C1 segment of cervical spinal cord (tissue), 14 donors: ENCODE measurements at places on chromosomes 3 and 15.
A peak's percentile ranks its signal among the peaks of the same experiment; 100 is the strongest.

DNA sequence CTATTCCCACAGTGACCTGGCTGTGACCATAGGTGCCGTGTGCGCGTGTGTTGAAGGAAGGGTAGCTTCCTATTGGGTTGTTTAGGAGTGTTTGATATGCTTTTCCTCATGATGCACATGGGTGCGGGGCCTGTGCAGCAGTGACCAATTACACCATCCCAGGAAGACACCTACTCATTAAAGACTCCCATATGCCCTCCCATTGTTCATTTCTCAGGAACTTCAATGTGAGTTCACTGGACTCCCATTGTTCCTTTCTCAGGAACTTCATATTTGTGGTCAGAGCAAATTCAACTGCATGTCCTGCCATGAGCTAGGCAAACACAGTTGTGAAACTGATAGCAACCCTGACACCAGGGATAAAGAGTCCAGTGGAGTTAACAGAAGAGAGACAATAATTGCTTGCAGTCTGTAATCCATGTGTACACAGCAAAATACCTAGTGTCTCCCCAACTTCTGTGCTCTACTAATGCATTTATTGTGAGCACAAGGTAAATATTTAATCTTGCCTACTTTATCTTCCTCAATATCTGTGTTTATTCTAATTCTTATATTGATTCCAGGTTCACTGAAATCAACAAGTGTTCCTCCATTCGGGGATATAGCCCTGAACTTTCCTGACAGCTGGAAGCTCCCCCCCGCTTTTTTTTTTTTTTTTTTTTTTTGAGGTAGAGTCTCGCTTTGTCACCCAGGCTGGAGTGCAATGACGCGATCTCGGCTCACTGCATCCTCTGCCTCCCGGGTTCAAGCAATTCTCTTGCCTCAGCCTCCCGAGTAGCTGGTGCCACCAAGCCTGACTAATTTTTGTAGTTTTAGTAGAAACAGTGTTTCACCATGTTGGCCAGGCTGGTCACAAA lies 57.5 kb upstream of the GCNT3 start:
- no peak for DNase-seq

DNA sequence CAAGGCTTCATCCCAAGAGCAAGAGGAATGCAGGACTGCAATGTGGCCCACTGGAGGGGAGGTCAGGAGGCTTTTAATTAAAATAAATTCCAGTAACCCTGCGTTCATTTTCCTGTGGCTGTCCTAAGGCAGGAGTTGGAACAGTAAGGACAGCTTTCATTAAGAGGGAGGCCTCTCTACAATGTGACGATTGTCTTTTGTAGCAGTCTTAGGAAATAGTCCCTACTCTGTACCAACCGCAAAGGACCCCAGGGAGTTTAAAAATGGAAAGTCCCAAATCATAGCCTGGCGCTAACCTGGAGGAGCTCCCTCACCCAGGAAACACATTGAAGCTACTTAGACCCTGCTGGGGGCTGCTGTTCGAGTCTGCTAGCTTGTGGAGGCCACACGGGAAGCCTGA lies 62.8 kb downstream of the SYNM start:
- no peak for DNase-seq

DNA sequence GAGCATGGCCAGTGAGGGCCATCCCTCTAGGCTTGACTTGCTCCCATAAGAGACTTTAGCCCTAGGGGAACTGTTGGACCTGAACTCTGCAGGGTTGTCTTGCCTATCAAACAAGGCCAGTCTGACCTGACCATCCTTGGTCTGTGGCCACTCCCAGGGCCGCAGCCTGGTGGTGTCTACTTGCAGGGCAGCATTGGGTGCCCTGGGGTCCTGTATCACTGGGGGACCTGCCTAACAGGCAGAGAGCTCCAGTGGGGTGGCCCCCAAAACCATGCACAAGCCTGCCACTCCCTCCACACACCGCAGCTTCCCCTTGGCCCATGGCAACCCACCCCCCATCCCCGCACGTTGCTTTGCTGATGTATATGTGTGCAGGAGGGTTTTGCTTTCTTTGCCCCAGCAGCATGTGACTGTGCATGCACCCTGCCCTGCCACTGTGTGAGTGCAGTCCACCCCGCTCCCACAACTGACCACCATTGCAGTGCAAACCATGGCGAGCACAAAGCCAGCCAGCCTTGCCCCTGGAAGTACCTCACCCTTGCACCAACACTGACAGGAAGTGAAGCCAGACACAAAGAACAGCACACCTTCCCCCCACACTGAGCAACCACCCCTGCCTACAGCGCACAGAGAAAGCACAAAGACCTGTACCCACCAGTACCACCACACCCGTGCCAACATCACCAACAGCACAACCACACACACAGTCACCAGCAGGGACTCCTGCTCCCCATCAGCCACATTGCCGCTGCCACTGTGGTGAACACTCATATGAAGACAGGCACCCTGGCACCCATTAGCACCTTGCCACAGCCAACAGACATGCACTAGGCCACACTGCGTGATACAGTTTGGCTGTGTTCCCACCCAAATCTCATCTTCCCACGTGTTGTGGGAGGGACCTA lies 88.8 kb downstream of the SENP7 start:
- no peak for DNase-seq

GRCh38 chr3:29100292-29100691 lies 180.6 kb upstream of the RBMS3 start:
- no peak for DNase-seq

- no peak for DNase-seq
Observed at GRCh38 chr3:21449738-21450137, 301.3 kb downstream of the ZNF385D start.

DNA sequence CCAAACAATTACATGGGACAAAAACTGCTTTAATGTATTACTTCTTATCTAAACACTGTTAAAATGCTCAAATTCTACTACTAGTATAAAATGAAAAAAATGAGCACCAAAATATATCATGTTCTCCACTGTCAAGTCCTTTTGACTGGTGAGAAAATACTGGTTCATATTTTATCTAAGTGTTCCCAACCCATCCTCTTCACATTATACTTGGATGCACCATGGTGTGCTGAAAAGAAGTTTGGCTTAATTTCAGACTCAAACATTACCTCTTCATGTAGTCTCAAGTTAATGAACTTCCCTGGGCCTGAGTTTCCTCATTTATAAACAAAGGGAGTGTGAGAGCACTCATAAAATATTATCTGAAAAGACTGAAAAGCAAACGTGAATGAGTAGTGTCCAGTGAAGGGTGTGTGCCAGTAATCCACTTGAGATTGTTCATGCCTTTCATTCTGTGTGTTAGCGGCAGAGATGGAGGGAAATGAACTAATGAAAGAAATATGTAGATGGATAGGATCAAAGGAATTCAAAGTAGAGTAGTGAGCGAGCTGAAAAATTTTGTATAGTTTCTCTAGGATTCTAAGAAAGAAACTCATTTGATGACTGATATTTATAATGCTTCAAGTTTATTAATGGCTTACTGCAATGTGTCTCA lies 263.2 kb downstream of the NLGN1 start:
- DNase-seq: no peak

DNA sequence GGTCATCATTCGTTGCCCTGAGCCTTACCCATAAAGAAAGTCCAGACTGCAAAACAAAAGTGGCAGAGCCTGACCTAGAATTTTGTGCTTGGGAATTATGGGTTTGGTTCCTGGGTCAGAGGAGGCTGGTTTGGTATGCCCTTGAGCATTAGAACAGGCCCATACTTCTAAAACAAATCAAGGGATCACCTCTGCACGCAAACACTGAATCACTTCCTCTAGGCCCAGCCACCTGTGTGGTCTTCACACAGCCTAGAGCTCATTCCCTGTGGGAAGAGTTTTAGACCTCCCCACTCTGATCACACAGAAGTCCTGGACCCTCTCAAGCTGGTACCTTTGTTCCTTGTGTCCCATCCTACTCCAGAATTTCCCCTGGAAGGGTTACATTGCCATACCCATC lies 59.4 kb downstream of the B3GNT5 start:
- no peak for DNase-seq

DNA sequence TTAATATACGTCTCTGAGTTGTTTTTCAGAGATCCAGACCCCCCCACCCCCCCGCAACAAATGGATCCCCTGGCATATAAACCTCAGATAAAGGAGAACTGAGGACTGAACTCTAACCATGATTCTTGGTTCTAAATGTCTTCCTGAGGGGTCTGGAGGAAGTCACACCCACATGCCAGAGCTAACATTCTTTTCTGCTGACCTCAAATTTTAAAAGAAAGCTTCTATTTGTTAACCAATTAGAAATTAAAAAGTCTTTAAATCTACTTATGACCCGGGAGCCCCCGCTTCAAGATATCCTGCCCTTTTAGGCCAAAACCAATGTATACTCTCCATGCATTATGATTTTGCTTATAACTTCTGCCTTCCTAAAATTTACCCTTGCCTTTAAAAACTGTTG lies 188.3 kb downstream of the ECT2 start:
- DNase-seq: no peak

- no peak for DNase-seq
Observed at GRCh38 chr15:90994059-90994416, 297 bp downstream of the PRC1 start.

DNA sequence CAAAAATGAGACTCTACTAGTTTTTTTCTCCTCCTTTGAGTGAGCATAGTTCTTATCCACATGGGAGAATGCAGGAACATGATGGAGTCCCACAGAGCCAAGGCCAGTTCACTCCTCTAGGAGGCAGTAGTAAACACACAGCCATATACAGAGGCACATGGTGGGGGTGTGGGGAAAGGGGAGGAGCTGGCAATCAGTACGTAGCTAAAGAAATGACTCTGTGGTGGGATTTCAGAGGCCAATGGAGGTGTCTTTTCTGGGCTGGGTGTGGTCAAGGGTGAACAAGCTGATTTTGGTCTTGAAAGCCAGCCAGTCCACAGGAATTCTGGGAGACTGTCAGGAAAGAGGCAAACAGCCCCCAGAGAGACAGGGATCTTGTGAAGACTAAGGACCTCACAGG lies 6.6 kb upstream of the RAB11A start:
- no peak for DNase-seq

DNA sequence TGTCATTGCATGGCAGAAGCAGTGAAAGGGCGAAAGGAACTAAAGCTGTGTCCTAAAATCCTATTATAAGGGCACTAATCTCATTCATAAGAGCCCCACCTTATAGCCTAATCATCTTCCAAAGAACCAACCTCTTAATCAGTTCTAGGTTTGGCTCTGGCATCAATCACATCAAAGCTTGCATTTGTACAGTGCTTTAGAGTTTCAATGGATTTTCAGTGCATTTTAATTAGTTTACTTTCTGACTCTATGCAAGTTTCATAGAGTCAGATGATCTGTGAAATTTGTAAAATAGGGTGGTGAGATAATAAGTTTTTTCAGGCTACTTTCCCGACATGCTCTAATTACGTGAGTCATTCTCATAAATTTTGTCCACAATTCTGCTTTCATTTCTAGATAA lies 341.1 kb downstream of the DIPK2A start:
- DNase-seq: no peak

- DNase-seq: no peak
Observed at GRCh38 chr15:75054172-75054897, 30.9 kb downstream of the PPCDC start.

DNA sequence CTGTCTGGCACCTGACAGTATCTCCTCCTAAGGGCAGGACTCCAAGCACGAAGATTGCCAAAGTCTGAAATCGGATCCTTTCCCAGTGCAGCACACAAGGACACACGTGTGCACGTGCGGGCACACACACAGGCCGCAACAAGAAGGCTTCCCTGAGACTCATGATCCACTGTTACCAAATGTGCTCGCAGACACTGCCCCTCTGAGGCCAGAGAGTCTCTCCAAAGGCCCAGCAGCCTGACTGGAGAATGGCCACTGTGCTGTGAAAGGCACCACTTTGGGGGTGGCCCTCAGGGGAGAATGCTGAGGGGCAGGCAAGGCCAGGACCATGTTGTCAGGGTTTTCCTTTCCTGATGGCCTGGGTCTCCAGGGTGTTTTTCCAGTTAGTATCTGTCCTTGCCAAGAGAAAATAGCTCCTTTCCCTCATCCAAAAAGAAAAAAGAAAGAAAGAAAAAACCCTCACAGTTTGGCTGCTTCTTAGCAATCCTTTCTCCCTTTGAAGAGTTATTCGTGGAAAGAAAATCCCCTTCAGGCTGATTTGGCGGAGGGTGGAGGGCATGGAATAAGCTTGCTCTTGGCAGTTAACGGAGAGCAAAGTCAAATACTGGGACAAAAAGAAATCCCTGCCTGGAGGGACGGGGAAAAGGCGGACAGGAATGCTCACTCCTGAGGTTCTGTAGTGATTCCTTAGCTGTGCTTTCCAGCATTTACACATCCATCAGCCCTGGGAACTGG lies 112.2 kb upstream of the ETV5 start:
- DNase-seq: peak; percentile 31
